T47D (cell line): ENCODE measurements at places on chromosomes 7 and 10.

- no peak for DNase-seq
These were observed 4.2 kb downstream of the PURB start for GRCh38 chr7:44881066-44881600.

DNA sequence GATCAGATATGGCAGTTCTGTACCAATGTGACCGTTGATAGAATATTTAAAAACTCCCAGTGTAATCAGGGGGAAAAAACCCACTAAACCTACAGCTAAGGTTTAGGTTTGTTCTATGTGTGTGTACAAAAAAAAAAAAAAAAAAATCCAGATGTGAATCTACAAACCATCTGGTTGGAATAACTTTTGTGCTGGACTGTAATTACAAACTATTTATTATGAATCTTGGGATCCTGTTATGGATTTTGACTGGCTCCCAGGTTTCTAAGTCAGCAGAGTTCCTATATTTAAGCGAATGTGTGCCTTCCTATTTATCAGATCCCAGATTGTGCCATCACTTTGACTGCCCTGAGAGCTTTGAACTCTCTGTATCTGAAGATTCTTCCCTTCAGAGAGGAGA, 29.1 kb downstream of the BMPER start:
- no peak for DNase-seq

- DNase-seq = no peak
These were observed 57.2 kb downstream of the CREB5 start for GRCh38 chr7:28469562-28469961.

DNA sequence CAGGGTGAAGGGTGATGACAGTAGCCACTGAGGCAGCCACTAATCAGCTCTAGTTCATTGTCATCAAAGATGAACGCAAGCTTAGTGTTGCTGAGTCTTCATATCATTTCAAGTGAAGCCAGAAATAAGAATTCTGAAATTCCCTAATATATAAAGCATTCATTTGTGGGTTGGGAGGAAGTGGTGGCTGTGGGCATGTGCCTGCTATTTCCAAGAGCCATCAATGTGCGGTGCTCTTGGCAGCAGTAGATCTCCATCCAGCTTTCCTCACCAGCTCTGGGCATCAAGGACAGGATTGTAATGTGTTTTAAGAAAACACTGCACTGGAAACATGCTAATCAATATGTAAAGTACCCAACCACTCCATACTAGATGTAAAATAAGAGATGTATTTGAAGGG, 202.5 kb upstream of the AHR start:
- DNase-seq = no peak

GRCh38 chr10:72171175-72171630, 44.6 kb upstream of the ANAPC16 start:
- peak; percentile 91 for DNase-seq

DNA sequence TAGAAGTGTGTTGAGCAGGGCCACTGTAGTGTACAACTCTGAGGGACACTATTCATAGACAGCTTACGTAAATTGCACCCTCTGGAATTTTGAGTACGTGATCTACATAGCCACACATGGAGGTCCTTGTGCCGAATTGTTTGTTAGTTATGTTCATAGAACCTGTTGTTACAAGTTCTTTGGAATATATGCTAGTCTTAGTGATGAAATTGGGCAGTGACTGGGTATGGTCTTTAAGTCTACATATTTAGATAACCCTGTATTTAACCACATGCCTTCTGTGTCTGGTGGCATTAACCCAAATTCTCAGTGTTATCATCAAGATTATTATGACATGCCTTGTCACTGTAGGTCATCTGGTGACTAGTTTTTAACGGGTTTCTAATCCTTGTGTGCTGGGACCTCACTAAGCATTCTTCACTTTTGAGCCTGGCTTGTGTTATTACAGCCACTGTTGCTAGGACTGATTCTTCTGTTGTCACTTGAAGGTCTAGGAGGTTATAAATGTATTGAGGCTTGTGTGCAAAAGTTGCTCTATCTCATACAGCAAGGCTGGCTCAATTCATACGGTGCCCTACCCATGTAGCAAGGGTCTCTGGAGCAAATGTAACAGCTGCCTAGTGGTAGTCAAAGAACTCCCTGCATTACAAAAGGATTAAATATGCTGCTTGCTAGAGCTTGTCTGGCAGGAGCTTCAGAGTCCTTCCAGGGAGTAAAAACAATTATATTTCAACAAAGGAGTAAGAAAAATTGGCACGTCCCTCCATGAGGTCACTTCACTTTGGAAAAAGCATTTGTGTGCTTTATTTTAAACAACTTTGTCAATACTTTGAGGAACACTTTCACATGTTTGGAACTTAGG, 65.4 kb downstream of the CDK14 start:
- DNase-seq = no peak

DNA sequence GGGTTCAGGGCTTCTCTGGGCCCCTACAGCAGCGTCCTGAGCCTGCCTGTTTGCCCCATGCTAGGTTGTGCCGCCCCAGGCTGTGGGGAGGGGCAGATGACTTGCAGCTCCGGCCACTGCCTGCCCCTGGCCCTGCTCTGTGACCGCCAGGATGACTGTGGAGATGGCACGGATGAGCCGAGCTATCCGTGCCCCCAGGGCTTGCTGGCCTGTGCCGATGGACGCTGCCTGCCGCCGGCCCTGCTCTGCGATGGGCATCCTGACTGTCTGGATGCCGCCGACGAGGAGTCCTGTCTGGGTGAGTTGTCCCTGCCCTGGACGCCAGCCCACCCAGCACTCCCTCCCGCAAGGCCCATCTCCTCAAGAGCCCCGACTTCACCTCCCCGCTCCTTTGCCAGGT, 15.7 kb upstream of the ZNF467 start:
- DNase-seq = no peak

GRCh38 chr7:127189074-127189473, 63.7 kb downstream of the GRM8 start:
- no peak for DNase-seq

GRCh38 chr7:34772296-34772938, 114.4 kb downstream of the NPSR1 start:
- DNase-seq = no peak

DNA sequence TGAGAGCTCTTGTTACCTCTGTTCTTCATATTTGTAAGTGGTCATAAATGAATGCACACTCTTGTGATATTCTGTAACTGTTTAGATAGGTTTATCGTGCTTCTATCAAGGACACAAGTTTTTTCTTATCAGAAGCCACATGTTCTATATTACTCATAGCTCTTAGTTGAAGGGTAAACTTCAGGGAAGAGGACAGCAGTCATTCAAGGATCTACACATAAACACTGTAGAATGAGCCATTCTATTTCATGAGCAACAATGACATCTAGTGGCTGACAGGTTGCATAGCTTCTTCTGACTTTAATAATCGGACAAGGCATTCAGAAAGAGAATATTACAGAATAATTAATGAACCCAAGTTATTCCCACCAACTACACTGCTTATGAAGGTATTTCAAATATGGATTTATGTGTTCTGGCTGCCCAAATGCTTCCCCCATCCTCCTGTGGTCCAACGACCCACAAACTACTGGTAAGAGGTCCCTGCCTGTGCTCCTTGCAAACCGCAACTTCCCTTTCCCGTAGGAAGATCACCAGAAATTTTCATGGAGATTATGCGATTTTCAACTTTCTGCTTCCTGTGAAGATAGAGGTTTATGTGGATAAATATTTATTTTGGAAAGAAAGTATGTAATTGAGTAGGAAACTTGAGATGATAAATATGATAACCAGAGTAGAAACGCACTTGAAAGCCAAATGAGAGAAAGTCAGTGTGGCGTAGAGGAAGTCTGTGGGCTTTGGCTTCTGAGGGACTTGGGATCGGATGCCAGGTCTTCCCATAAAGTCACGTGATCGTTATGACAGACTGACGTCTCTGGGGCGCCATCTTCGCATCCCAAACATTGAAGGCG, 16.8 kb upstream of the ABCB5 start:
- peak; percentile 81 for DNase-seq

DNA sequence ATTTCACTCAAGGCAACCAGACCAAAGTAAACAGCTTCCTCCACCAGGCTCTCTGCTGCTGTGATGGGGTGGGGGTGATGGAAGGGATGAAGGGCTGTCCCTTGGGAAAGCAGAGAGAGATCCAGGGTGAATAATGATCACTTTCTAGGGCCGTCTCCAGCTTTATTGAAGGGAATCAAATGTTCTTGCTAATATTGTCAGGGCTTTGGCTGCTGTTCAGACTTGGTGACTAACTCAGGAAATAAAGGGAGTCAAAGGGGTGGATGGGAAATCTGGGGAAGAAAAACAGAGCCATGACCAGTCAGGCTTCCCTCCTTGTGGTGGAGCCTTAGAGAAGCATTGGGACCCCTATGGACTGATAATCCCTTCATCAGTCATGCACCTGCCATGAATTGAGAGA, 196.2 kb upstream of the AGK start:
- no peak for DNase-seq

DNA sequence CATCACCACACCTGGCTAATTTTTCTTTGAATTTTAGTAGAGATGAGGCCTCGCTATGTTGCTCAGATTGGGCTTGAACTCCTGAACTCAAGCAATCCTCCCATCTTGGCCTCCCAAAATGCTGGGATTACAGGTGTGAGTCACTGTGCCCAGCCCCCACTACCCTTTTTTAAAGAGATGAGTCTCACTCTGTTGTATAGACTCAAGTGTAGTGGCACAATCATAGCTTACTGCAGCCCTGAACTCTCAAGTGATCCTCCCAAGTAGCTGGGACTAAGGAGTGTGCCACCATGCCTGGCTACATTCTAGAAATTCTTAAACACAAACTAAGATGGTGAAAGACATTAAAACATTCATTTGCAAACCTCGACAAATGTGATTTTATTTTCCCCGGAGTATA, 12.6 kb downstream of the SYPL1 start:
- no peak for DNase-seq

- no peak for DNase-seq
These were observed 387.4 kb upstream of the CELF2 start for GRCh38 chr10:10630281-10630680.

GRCh38 chr7:140176122-140176701, 571 bp downstream of the KDM7A start:
- no peak for DNase-seq

GRCh38 chr10:118537623-118538022, 57.8 kb downstream of the PRLHR start:
- no peak for DNase-seq

GRCh38 chr7:3493499-3493898, 192.4 kb downstream of the SDK1 start:
- DNase-seq = no peak

DNA sequence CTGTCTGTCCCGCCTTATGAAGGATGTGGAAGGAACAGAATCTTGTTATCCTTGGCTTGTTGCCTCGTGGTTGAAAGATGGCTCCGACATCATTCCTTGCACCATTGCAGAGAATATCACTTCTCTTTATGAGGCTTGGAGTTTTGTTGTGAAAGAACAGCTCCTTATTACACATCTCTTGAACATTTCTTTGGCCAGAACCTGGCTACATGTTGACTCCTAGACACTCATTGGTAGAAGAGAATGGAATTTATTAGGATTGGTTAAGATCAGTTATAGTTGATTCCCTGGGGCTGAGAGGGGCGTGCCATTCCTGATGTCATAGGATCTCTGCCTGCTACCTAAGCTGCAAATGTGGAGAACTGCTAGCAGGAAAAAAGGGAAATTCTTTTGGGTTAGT, 180.5 kb upstream of the CTBP2 start:
- no peak for DNase-seq

DNA sequence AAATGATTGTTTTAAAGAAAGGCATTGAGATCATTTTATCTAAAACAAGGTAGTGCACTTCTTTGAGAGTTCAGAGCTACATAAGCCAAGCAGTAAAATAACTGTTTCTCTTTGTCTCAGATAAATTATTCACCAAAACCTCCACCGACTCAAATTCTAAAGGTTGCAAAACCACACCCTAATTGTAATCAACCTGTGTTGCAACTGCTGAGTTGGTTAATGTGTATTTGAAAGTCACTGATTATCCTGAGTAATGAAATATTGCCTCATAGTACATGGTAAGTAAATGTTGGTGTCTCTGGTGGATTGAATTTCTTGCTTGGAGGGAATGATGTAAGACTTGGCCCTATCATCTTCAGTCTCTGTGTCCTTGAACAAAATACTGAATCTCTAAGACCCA, 35.9 kb upstream of the CYP2C9 start:
- no peak for DNase-seq

GRCh38 chr10:604716-605631, 84.5 kb downstream of the DIP2C start:
- no peak for DNase-seq
